ENCODE measurements at places on chromosomes 4 and X. TPM values are rescaled to one million over a fixed set of nuclear protein-coding genes. Genes with fewer than 3 reads are reported as not detected.
A peak's percentile ranks its signal among the peaks of the same experiment; 100 is the strongest.

- DNase-seq: no peak
Observed at GRCh38 chrX:72046447-72046846, 85.3 kb downstream of the RTL5 start.

DNA sequence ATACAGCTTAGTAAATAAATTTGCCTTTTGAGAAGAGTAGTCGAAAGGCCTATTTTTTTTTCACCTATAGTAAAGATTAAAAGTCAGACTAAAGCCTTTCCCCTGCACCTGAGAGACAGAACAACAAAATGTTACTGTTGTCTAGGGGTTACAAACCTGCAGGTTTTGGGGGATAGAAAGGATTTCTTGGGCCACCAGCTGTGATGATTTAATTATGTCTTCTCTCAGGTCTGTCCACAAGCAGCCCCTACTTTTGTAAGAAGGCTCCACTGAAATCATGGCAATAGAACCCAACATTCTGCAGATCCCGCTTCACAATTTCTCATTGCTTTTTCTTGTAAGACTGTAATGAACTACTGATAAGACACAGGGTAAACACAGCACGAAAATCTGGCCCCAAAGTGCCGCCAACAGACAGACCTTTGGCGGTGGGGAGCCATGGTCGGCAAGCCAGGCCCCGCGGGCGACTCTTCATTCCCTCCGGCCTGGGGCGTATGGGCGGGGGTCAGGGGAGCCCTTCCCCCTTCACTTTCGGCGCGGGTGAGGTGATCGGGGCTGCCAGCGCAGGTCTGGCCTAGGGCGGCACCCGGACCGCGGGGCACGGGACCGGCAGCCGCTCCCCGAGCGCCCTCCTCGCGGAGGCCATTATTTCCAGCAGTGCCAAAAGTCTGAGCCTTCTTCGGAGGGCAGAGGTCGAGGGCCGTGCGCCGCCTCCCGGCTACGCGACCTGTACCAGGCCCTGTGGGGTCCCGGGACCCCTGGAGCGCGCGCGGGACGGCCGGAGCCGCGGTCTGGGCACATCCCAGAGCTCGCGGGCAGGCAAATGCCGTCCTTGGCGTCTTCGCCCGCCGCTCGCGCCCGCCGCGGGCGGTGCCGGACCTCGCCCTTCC lies 812 bp upstream of the KDM6A start:
- DNase-seq: peak; percentile 21

DNA sequence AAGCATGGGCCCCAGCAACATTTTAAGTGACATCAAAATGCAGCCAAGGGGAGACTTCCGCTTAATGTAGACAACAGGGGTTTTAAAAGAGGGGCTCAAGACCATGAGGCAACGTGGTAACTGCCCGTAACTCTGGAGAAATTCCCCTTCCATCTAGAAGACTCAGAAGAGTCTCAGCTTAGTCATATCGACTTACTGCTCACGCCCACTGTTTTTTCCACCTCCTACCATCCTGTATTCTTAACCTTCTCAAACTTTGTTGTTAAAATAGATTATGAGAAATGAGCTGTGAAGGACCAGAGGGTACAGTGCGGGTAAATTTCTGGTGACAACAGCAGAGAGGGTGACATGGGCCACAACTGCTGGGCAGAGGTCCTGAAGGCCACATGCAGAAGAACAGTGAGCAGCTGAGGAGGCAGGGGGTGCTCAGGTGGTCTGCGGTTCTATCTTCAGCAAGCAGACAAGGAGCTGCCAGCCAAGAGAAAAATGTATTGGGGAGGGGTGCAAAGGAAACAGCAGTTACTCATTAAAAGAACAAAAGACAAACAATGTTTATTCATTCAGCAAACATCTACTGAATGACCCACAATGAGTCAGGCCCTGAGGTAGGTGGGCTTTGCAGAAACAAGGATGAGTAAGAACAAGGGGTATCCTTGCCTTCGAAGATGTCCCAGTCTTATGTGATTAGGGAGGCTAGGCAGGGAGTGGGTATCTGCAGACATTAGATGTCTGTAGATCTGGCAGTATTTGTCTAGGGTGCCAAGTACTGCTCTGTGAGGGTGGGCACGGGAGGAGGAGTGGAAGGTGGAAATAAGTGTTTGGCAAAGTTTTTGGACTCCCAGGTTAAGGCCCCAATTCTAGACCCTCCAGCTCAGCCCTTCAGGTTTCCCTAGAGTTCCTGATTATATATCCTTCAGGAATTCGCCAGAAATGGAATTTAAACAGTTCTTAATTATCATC lies 175.3 kb downstream of the TSPAN5 start:
- DNase-seq: no peak

- no peak for DNase-seq
Observed at GRCh38 chrX:47221756-47222155, 3.3 kb downstream of the CDK16 start.

DNA sequence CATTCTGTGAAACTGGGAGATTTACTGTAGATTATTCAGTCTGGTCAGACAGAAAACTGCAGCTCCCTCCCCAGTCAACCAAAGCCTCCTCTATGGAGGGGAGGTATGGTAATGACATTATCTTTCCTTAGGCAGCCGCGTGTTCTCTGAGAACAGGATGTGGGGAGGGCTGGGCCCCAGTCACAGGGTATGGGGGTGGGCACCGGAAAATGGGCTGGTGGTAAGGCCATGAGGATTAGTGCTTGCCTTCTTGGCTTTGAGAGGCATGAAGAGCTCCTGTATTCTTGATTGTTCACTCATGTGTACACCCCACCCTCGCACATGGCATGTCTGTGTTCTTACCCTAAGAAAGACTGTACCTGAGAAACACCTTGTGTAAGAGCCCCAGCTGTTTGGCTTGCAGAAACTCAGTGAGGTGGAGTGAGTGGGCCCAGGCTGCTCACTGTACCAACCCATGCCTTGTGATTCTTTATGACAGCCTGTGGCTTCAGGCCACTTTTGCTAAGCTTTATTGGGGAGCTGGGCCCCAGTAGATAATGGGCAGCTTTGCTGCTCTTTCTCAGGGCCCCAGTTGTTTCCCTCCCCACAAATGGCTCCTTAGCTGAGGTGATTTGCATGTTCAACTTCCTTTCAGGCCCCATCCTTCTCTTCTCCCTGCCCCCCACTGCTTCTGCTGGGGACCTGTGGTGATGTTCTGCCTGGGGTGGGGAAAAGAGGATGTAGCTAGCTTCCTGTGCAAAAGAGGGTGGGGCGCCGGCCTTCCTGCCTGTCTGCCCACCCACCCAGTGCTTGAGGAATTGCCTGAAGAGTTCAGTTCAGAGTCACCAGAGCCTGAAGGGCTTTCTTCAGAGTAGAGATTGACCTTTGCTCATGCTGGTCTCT lies 30.7 kb downstream of the MSN start:
- no peak for DNase-seq

DNA sequence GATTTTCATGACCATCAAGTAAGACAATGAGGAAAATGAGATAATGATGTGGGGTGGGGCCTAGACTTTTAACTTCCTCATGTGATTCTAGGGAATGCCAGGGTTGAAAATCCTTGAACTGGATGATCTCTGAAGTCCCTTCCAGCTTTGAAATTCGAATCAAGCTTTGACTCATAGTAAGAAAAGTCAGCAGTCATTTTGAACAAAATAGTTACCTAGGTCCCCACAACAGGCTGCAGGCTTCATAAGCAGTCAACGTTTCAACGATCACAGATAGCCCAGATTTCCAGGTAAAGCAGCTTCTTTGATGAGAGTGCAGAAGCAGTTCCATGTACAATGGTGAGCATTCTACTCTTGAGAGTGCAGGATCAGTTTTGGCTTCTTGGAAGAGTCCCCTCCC lies 93.7 kb downstream of the GRIA3 start:
- DNase-seq: no peak

GRCh38 chr4:182823576-182823975 lies 93.6 kb downstream of the DCTD start:
- DNase-seq: no peak

- DNase-seq: no peak
Observed at GRCh38 chr4:6855692-6856297, 53.8 kb upstream of the TBC1D14 start.

GRCh38 chr4:142883040-142883832 lies 37.1 kb upstream of the INPP4B start:
- no peak for DNase-seq

GRCh38 chr4:26030260-26030667 lies 116.2 kb downstream of the SMIM20 start:
- no peak for DNase-seq

DNA sequence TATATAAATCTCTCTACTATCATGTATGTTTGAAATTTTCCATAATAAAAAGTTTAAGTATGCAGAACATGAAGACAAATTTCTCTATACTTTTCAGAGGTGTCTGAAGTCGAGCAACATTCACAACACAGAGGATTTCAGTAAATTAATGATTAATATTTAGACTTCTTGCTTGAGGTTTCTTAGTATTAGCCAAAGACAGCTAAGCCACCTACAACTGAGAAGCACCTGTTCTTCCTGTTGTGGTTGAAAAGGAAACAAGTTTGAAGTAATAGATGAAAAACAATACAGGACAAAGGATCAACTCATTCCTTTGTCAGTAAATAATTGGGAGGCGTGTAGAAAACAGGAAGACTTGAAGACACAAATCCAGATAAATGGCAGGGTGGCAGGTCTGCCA lies 21.1 kb downstream of the SCML1 start:
- DNase-seq: no peak

DNA sequence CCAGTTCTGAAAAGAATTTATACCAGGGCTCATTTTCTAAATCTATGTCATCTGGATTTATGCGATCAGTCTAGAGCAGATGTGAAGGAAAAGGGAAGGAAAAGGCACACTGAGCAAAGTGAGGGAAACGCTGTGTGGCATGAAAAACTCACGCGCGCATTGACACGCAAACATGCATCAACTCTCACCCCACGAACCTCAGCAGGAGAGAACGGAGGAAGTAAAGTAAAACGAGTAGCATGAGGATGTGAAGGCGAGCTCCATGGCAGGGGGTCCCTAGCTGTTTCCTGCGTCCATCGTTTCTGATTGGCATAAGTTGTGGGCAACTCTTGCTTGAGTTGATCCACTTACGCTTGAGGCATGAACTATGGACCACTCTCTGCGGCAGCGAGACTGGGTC lies 102.8 kb upstream of the PDLIM3 start:
- DNase-seq: no peak

GRCh38 chr4:122963216-122963615 lies 40.8 kb upstream of the NUDT6 start:
- no peak for DNase-seq

GRCh38 chr4:126265888-126266287 lies 951.1 kb downstream of the FAT4 start:
- no peak for DNase-seq

DNA sequence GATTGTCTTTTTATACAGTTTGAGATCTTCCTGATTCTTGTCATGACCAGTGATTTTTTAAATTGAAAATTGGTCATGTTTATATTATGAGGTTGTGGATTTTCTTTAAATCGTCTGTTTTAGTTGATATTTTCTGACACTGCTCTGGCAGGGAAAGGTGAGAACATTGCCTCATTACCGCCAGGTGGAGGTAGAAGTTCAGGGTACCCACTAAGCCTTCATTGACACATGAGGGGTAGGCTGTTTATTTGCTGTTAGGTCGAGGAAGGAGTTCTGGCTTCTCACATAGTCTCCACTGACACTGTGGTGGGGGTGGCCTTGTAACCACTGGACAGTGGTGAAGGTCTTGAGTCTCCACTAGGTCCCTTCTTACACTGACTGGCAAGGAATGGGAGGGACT lies 117.6 kb upstream of the GPR101 start:
- no peak for DNase-seq

- no peak for DNase-seq
Observed at GRCh38 chrX:52415304-52415703, 46.5 kb downstream of the XAGE2 start.

- no peak for DNase-seq
Observed at GRCh38 chr4:121146530-121146929, 17.6 kb downstream of the TNIP3 start.

DNA sequence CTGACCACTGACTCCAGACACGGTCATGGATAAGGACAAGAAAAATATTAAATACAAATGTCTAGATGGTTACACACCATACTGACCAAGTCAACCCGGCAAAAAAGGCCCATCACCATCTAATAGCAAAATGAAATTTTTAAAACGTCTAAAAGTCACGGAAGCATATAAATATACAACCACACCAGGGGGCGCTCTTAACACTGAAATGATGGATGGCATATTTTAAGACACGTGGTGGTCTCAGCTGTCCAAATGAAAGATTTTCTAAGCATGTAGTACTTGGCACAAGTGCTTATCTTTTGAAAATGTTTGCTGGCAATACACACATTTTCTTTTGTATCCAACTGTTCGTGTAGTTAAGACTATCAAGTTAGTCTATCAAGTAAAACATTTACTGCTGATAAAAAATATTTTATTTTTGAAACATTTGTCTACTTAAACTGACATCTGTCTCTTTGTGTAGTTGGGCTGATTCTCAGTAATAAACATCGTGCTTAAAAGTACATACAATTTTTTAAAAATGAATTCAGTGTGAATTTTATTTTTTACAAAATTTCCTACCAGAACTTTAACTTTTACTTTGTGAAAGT lies 64.6 kb downstream of the COX7B2 start:
- DNase-seq: peak; percentile 8

DNA sequence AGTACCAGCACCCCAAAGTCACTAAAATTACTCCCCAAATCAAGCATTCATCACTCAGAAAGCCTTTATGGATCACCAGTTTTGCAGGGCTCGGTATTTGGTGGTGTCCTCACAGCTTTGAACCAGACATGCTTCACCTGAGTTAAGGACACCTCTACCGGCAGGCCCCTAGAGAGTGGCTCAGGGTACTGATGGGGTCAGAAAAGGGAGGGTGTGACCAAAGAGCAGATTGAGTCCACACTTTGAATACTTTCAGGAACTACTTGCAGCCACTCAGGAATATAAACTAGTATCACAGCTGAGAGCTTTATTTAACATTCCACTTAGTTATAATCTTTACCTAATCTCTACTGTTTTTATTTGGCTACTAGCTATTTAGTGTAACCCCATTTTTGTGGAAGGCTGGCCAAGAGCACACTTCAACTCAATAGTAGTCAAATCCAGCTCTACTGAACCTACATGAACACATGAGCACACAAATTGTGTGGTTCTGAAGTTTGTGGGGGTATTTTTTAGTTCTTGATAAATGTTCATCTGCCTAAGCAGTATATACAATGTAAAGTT lies 109.6 kb upstream of the SPRY1 start:
- DNase-seq: no peak

GRCh38 chr4:4870576-4871241 lies 11.2 kb downstream of the MSX1 start:
- DNase-seq: no peak

- no peak for DNase-seq
Observed at GRCh38 chrX:153903991-153904957, at the start of gene AVPR2. AVPR2 (plus strand) TSS chrX:153904673; CDS start chrX:153905146, 473 bp downstream.

GRCh38 chr4:1050486-1051213 lies 39.2 kb downstream of the FGFRL1 start:
- peak; percentile 68 for DNase-seq

DNA sequence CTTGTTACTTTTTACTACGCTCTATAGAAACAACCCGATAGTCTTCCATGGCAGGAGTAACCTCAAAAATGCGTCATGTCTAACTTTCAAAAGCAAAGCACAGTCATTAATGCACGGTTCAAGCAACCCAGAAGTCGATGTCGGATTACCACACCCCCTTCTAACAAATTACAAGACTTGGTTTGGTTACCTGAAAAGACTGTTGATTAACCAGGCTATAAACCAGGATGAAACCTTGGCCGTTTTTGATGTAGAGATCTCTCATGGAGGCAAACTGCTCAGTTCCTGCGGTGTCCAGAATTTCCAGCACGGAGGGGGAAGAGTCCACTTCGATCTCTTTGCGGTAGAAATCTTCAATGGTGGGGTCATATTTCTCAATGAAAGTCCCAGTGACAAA lies 2.4 kb downstream of the RAP2C start:
- DNase-seq: no peak

CCNI gene
- 460 TPM for total RNA-seq

MAGEA2B gene
- total RNA-seq: not detected

BEX1 gene
- 127 TPM for total RNA-seq

SERTM2 gene
- total RNA-seq: under 0.01 TPM

CCDC120 gene
- 1.6 TPM for total RNA-seq
